Left lung (tissue), 14 donors: ENCODE measurements at places on chromosomes 4 and X. TPM values are rescaled to one million over a fixed set of nuclear protein-coding genes. Genes with fewer than 3 reads are reported as not detected.
A peak's percentile ranks its signal among the peaks of the same experiment; 100 is the strongest.

DNA sequence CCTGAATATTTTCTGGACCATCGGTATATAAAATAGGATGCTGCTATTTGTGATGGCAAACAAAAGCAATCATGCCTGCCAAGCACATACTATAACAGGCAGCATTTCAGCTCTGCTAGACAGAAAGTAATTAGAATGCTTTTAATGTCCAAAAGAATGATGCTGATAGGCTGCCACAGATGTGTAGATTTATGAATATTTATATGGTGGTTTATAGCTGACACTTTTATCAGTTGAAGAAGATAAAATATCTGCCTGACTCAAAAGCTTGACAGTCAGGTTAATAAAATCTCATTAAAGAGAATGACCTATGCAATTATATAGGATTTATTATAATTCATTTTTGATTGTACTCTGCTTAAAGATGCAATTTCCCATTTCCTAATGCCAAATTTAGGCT is 4.0 kb downstream of the BEND4 start:
- DNase-seq: no peak

DNA sequence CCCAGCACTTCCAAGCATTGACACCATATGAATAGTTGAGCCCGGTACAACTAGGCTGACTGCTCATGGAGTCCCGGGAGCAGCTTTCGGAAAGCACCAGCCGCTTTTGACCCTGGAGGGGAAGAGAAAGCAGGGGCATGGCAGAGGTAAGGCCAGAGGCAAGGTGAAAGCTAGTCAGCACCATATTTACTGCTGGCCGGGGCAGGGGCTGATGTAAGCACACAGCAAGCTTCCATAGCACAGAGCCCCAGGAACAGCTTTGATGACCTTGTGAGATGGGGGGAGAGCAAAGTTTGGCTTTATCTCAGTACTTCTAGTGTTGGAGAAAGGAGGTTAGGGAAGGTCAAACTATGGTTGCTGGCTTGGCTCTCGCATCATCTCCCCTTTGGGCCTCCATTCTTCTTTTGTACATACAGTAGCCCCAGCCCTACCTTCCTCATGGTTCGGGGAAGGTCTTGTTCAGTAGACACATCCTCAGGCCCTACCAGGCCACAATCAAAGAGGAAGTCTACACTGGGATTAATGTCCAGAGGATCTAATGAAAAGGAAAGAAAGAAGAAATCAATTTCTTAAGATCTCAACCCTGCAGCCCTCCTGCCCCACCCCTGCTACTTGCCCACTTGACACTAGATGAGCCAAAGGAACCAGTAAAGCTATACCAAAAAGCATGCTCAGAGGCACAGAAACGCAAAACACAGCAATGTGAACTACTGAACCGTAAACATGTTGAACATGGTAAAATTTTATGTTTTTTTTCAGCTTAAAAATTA is 9.4 kb downstream of the ZMYM3 start:
- no peak for DNase-seq

DNA sequence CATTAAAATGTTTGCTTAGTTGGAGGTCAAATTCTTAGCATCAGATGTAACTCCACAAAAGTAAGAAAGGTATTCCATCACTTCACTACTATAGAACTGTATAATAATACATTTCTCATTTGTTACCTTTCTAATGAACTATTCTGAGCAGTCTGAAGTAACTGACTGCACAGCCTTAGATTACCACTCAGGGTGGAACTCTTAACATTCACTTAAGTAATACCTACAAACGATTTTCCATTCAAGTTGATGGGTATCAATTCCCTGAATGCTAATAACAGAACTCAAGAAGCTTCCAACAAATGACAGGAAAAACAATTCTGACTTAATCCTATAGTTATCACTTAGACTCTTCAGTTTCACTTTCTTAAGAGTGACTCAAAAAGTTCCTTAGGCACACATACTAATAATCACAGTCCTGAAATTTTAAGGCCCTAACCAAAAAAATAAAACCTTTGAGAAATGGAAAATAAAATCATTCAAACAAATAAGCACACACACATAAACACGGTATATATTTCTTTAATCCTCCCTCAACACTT is 20.9 kb downstream of the HNRNPD start:
- DNase-seq: no peak

- no peak for DNase-seq
These were observed 464.6 kb downstream of the IL15 start for GRCh38 chr4:142100941-142101340.

DNA sequence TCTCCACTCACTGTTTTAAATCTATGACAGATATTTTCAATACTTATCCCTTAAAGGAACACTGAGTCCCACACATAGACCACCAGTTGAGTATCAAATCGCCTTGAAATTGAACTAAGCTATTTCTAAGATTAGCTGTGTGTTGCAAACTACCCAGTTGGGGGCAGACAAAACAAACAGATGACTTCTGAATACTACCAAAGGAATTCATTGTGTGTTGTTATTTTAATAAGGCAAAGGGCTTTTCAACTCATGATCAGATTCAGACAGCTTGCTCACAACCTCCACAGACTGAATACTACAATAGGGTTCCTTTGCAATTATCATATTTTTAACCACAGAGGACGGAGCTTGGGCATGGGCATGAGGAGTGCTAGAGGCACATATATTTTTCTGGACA is 283.0 kb upstream of the GPC4 start:
- no peak for DNase-seq

DNA sequence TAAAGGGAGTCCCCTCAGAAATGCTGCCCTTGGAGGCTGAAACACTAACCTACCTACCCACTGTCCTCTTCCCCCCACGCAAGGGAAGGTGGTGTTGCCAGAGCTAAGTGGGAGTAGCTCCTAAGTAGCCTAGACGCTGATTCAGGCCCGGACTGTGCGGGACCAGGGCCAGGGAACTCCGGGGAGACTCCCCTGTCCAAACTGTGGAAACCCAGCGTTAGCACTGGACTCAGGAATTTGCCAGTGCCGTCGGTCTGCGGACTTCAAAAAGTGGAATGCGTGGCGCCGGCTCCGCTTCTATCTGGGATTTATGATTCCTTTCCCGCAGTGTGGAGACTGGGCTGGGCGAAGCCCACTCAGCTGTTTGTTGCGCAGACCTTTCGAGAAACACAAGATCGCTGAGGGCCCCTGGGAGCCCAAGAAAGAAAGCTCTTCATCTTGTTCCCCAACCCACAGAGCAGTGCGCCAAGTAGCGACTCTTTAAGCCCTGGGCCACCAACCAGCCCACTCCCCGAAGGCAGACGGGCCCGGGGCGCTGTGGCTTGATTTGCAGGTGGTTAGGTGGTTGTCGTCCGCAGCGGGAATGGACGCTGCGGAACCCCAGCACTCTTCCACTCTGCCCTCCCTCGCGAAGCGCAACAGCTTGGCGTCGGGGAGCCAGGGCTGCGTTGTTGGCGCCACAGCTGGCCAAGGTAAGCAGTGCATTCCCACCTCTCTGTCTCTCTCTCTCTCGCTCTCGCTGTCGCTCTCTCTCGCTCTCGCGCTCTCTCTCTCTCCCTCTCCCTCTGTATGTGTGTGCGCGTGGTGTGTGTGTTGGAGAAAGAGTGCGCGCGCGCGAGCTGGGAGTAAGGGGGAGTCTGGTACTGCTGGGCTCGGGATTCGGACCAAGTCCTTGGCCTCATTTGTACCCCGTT is 2.0 kb downstream of the TMEM255A start:
- peak; percentile 23 for DNase-seq

- DNase-seq: no peak
These were observed 86.5 kb upstream of the ZIC3 start for GRCh38 chrX:137479386-137479785.

DNA sequence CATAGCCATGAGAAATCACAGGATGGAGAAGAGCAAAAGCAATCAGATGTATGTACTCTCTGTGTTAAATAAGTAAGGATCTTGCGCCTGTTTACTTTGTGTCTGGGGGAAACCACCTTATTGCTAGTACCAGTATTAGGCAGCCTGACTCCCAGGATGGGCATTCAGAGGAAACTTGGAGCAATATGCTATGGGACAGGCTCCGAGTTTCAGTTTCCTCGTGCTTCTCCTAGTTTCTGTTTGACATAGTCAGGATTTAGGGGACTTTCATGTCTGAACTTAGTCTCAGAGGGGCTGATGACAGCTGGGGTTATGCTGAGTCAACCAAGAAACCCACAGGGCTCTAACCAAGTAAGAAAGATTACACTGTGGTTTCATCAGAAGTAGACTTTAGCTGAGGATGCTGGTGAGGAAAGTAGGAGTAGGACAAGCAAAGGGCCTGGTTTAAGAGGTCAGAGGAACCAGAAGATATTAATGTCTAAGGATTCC is 13.5 kb downstream of the NSUN7 start:
- no peak for DNase-seq

GRCh38 chrX:84108584-84108983 is 79.4 kb downstream of the RPS6KA6 start:
- DNase-seq: no peak

- no peak for DNase-seq
These were observed 170.2 kb upstream of the MAD2L1 start for GRCh38 chr4:120236873-120237272.

- no peak for DNase-seq
These were observed 10.5 kb downstream of the VAMP7 start for GRCh38 chrX:155891446-155892210.

DNA sequence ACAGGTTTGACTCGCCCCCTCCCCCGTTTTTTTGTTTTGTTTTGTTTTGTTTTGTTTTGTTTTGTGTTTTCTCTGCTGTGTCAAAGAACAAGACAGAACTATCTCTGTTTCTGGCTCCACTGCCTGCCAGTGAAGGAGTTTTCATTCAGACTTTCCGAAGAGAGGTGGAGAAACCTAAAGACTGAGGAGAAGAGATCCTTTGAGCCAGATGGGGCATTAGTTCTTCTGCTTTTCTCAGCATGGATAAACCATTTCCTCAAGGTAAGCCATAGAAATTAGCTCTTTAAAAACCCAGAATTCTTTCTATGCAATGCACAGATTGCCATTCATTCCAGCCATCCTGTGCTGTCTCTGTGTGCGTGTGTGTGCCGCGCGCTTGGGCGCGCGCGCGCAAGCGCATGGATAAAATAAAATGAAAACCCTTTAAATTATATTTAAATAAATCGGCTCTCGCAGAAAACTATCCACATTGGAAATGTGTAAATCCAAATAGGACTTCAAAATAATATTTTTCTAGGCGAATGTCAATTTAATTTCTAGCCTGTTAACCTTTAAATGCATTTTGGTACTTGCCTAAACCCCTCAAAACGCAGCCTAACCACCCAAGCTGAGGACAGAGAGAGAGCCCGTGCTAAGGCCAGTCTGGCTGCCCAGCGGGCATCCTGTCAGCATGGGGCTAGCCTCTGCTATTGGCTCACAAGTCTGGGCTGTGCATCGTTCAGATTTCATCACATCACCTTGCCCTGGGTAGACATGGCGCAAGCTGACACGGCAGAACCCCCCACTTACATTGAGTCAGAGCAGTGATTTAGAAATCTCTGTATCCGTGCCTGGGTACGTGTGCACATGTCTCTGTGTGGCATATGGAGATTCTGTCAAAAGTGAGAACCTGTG is 113.0 kb upstream of the VAMP7 start:
- peak; percentile 5 for DNase-seq

DNA sequence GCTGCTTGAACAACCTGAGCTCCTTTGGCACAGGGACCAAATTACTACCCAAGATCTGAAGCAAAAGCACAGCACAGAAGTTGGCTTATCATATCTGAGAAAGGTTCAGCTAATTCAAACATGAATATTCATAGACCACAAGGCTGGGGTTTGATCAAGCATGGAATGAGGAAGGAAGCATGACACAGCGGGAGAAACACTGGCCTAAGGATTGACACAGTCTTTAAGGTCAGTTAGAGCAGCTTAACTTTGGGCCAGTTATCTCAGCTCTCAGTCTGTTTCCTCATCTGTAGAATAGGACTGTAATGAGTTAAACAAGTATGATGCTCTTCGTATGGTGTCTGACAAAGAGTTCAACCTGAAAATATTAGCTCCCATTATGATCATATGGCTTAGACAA is 88.5 kb upstream of the CBR4 start:
- DNase-seq: no peak

- DNase-seq: no peak
These were observed 20.3 kb downstream of the RUFY3 start for GRCh38 chr4:70741867-70742658.

PCSK1N gene
- 3.4 TPM for polyA plus RNA-seq

CT83 gene
- polyA plus RNA-seq: not detected

USP17L11 gene
- not detected for polyA plus RNA-seq

BTC gene
- 5.9 TPM for polyA plus RNA-seq

PLS3 gene
- polyA plus RNA-seq: 310 TPM

RNF150 gene
- polyA plus RNA-seq: 13.6 TPM

KLHL4 gene
- polyA plus RNA-seq: 5.5 TPM

LEF1 gene
- polyA plus RNA-seq: 45.8 TPM
